ENCODE measurements at places on chromosomes 5 and 9. TPM values are rescaled to one million over a fixed set of nuclear protein-coding genes. Genes with fewer than 3 reads are reported as not detected.
A peak's percentile ranks its signal among the peaks of the same experiment; 100 is the strongest.

DNA sequence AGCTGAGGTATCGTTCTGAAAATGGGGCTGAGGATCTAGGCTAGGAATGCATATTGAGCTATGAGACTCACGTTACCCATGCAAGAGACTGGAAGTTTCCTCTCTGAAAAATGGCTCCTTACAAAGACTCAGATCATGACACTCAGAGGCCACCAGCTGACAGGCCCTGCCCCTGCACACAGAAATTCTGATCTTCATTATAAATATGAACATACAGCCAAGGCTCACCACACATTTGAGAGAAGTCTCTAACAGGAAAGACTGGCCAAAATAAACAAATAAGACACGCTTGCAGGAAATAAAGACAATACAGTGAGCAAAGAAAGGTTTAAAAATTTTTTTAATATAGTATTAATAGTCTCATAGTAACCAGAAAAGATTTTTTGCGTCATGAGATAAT is 365.9 kb downstream of the NFIB start:
- H3K4me1 ChIP-seq = no peaks in the 10 kb centered on the region
- H3K27ac ChIP-seq = no peak overlapping the region
- DNase-seq = no peak
- H3K36me3 ChIP-seq = no peaks in the 10 kb centered on the region
- no peak overlapping the region for H3K4me3 ChIP-seq

CENPK gene
- total RNA-seq = 110 TPM

DNA sequence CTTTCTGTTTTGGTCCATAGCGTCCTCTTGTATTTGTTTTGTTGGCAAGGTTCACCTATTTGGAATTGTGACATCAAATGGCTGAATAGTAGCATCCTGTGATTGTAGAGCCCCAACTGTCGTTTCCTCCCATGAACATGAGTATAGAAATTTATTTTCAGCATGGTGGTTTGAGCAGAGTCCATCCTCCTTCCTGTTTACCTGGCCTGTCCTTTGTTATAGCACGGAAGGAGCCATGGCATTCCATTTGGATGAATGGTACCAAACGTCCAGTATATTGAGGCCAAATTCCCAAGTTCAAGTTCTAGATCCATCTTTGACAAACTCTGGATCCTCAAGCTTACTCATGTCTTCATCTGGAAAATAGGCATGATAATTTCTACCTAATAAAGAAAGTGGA is 16.8 kb downstream of the RASGRF2 start:
- H3K36me3 ChIP-seq = no peaks in the 10 kb centered on the region
- no peak overlapping the region for H3K27ac ChIP-seq
- no peaks in the 10 kb centered on the region for H3K27me3 ChIP-seq

DNA sequence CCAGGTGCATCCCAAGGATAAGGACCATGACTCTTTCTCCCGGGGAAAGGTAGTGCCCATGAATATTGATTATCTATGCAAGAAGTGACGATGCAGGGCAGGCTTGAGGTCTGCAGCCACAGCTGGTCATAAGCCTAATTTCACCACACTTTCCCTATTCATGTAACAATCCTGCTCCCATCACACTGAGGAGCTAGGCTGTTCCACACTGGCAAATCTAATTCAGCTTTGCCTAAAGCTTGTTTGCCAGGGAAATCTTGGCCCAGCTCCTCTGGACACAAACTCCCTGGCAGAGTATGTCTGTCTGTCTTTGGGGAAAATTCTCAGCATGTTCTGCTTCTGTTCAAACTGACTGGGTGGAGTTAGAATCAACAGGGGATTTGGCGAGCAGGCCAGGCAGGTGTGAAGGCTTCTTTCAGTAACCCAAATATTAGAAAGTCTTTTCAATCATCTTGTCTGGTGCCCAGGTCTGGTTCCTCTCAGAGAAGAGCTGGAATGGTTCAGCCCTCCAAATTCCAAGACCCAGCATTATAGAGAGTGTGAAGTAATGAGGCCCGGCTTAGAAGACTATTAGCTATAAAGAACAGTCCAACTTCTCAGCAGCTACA is 88.5 kb upstream of the SPDL1 start:
- no peaks in the 10 kb centered on the region for H3K4me1 ChIP-seq
- no peak for DNase-seq
- H3K36me3 ChIP-seq = no peaks in the 10 kb centered on the region
- peaks cover 4% of the 10 kb centered on the region for H3K27me3 ChIP-seq
- H3K4me3 ChIP-seq = no peak overlapping the region
- H3K27ac ChIP-seq = no peak overlapping the region

DNA sequence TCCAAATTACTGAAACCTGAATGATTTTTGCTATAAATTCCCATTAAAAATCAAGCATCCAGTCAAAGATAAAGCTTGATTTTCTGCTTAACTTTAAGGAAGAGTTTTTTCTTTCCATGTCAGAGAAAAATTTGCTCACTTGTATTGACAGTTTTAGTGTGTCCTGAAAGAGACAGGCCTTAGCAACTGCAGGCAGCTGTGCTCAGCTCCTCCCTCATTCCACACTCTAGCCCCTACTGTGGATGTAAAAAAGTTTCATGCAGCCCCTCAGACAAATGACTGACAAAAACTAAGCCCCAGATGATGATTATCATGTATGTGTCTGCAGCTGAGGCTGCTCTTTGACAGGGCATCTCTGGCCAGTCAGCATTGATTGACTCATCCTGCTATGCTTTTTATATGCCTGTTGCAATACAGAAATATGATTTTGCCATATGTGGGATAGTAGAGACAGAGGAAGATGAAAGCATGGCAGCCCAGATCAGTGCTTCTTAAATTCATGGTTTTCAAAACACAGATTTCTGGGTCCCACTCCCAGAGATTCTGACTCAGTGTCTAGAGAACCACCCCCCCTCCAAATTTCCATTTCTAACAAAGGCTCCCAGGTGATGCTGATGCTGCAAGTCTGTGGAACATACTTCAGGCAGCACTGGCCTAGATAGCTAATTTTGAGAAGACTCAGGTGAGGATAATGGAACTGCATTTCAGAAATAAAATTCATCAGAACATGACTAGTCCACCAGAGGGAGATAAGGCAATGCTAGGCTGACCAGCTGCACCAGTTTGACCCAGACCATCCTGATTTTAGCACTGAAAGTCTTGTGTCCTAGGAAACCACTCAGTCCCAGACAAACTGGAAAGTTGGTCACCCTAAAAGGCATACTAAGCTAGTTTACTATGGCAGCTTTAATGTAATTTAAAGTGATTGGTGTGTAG is 298.7 kb upstream of the KCNN2 start:
- no peaks in the 10 kb centered on the region for H3K4me1 ChIP-seq
- no peak overlapping the region for H3K4me3 ChIP-seq
- no peaks in the 10 kb centered on the region for H3K36me3 ChIP-seq
- H3K27me3 ChIP-seq = no peaks in the 10 kb centered on the region
- H3K27ac ChIP-seq = no peak overlapping the region

- DNase-seq = no peak
- no peaks in the 10 kb centered on the region for H3K36me3 ChIP-seq
- no peaks in the 10 kb centered on the region for H3K4me1 ChIP-seq
- no peak overlapping the region for H3K27ac ChIP-seq
- peaks cover 3% of the 10 kb centered on the region for H3K27me3 ChIP-seq
Measured at GRCh38 chr9:111276431-111277128, 53.4 kb downstream of the OR2K2 start.

DNA sequence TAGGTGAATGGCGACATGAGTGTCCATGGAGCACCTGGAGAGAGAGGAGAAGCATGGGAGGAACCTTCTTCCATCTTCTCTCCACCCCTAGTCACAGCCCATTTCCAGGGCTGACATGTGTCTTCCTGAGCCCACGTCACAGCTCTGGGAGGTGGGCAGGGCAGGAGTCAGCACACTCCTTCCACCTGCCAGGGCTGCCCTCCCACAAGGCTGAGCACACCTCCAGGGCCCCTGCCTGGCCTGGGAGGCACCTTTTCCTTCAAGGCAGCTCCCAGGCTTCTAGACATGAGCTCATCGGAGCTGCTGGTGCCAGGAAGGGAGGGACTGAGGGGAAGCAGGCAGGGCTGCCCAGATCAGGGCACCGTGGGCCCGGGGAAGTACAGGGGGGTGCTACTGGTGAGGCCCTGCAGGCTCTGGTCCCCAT is 13.6 kb upstream of the SYNPO start:
- peaks cover 23% of the 10 kb centered on the region for H3K27me3 ChIP-seq
- no peak overlapping the region for H3K4me3 ChIP-seq
- DNase-seq = no peak
- H3K27ac ChIP-seq = no peak overlapping the region
- H3K36me3 ChIP-seq = no peaks in the 10 kb centered on the region

GRCh38 chr5:95668216-95668615 is 14.6 kb downstream of the SPATA9 start:
- H3K4me3 ChIP-seq = no peak overlapping the region
- peaks cover 10% of the 10 kb centered on the region for H3K27me3 ChIP-seq
- DNase-seq = no peak

GRCh38 chr9:128161215-128161902 is 1.3 kb downstream of the BBLN start:
- H3K36me3 ChIP-seq = peaks cover 18% of the 10 kb centered on the region
- peak overlapping the region; percentile 83 for H3K27ac ChIP-seq
- H3K4me1 ChIP-seq = peaks cover 21% of the 10 kb centered on the region
- no peaks in the 10 kb centered on the region for H3K27me3 ChIP-seq

NAIP gene
- 11.3 TPM for total RNA-seq

- H3K36me3 ChIP-seq = no peaks in the 10 kb centered on the region
- no peak overlapping the region for H3K27ac ChIP-seq
- no peaks in the 10 kb centered on the region for H3K4me1 ChIP-seq
- no peak for DNase-seq
- H3K27me3 ChIP-seq = no peaks in the 10 kb centered on the region
Measured at GRCh38 chr9:10910779-10911178, 298.0 kb upstream of the PTPRD start.

SQSTM1 gene
- 100.0 TPM for total RNA-seq

GRCh38 chr5:154524859-154525258 is 46.8 kb upstream of the HAND1 start:
- no peak overlapping the region for H3K27ac ChIP-seq
- no peak overlapping the region for H3K4me3 ChIP-seq
- no peak for DNase-seq
- H3K36me3 ChIP-seq = no peaks in the 10 kb centered on the region
- H3K27me3 ChIP-seq = peaks cover 34% of the 10 kb centered on the region

- H3K4me1 ChIP-seq = no peaks in the 10 kb centered on the region
- no peaks in the 10 kb centered on the region for H3K27me3 ChIP-seq
- no peak for DNase-seq
Measured at GRCh38 chr5:2876183-2876582, 124.7 kb upstream of the IRX2 start.

DNA sequence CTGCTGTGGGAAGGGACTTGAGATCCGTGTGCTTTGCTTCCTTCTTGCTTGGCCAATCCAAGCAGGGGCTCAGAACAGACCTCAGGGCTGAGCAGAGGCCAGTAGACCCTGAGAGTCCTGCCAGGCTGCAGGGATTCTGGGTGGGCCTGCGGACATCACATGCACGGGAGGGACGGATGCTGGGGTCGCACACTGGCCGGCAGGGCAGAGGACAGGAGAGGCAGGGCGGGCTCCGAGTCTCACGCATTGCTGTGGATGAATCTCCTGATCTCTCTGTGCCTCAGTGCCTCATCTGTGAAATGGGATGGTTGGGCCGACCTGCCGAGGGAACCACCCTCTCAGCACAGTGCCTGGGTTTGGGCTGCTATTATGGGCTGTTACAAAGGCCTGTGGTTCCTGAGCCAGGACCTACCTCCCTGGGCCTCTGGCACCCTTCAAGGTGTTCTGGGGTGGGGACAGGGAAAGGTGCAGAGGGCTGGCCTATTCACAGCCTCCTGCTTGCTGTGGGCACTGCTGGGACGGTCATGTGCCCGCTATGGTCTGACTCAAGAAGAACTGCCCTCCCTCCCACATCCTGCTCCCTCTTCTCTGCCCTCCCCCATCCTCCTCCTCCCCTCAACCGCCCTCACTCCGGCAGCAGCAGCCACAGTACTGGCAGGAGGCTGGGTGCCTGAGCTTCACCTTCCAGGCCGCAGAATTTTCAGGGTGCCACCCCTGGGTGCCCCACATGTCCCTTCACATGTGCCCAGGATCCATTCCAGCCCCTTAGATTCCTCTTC is 43.3 kb downstream of the NCS1 start:
- H3K27ac ChIP-seq = no peak overlapping the region
- DNase-seq = peak; percentile 47
- peaks cover 15% of the 10 kb centered on the region for H3K4me1 ChIP-seq

GRCh38 chr9:126956917-126957686 is 42.5 kb downstream of the RALGPS1 start:
- no peak for DNase-seq
- no peaks in the 10 kb centered on the region for H3K4me1 ChIP-seq
- peaks cover 25% of the 10 kb centered on the region for H3K27me3 ChIP-seq
- H3K4me3 ChIP-seq = no peak overlapping the region
- no peak overlapping the region for H3K27ac ChIP-seq
- no peaks in the 10 kb centered on the region for H3K36me3 ChIP-seq

GRCh38 chr9:2260417-2261306 is 245.5 kb downstream of the SMARCA2 start:
- no peak for DNase-seq
- no peaks in the 10 kb centered on the region for H3K4me1 ChIP-seq
- no peaks in the 10 kb centered on the region for H3K36me3 ChIP-seq
- H3K27ac ChIP-seq = no peak overlapping the region

DNA sequence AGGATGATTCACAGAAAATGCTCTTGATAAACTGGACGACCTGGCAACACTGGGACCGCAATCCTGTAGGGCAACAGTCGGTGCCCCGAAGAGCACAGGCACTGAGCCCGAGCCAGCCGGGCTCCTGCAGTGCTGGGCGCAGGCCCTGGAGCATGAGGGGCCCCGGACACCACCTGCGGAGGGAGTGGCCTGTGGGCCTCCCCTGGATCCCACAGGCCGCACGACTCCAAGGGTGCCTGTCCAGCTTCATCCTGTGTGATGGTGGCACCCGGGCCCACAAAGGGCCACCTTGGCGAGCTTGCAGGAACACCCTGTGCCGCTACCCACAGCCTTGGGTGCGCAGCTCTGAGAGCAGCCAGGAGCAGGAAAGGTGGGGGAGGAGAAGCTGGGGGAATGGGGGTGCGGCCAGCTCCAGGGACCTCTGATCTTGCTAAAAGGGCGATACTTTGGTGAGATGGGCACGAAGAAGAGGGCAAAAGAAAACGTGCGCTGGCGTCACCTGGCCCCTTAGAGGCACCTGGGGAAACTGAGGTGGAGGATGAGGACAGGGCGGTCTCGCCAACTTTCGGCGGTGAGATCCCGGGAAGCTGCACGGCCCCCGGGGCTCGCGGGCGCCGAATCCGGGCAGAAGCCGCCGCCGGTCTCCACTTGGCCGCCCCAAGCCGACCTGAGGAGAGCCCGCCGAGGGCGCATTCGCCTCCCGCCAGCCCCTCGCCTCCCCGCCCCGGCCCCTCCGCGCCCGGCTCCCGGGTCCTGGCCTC is 722 bp downstream of the TBC1D9B start:
- peaks cover 20% of the 10 kb centered on the region for H3K36me3 ChIP-seq
- H3K27ac ChIP-seq = peak overlapping the region; percentile 80
- H3K4me3 ChIP-seq = peak overlapping the region; percentile 85
- H3K4me1 ChIP-seq = peaks cover 17% of the 10 kb centered on the region

DNA sequence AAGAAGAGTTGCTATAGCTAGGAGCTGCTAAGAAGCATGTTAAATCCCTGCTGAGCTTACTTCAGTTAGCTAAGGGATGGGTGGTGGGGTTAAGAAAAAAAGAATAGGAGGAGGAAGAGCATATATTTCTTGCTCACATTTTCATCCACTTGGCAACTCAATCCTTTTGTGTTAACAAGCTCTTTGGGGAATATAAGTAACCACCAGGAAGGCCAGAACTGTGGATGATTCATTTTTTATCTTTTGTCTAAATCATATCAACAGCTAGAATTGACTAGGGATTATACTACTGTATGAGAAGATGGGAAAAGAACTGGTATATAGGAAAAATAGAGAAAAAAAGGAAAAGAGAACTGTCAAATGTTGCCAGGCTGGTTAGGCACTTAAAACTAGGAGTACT is 555.3 kb upstream of the ARRDC3 start:
- H3K36me3 ChIP-seq = no peaks in the 10 kb centered on the region
- H3K27me3 ChIP-seq = no peaks in the 10 kb centered on the region
- no peak overlapping the region for H3K4me3 ChIP-seq

All from activated CD8-positive, alpha-beta T cell treated with anti-CD3 and anti-CD28 coated beads, Interleukin-2, amount 10 ng/mL, durations not matched to agents 7 days and 5 days (primary cell).